ENCODE measurements at places on chromosomes 2 and 18.

GRCh38 chr2:91477731-91478672 lies 2786.5 kb downstream of the RPIA start:
- DNase-seq = no peak

GRCh38 chr2:217994776-217995274 lies 8.0 kb downstream of the TNS1 start:
- peak; percentile 81 for DNase-seq

DNA sequence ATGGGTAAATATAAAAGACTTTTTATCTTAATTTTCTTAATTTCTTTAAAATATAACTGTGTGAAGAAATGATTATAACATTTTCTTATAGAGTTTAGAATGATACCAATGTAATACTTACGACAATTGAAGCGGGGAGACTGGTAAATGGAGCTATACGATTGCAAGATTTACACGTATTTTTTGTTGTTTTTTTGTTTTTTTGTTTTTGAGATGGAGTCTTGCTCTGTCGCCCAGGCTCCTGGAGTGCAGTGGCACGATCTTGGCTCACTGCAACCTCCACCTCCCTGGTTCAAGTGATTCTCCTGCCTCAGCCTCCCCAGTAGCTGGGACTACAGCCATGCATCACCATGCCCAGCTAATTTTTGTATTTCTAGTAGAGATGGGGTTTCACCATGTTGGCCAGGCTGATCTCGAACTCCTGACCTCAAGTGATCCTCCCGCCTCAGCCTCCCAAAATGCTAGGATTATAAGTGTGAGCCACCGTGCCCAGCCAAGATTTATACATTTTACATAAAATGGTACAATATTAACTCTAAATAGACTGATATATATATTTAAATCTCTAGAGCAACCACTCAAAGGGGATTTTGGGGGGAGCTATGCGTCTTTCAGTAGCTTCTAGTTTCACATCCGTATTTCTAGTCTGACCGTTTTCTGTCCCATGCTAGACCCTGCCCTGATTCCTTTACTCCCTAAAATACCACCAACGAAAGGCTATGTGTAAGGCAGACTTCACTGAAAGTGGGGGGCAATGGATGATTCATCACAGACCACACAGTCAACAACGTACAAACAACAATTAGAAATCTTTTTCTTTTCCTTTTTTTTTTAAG lies 28.2 kb upstream of the ATG16L1 start:
- DNase-seq = no peak

DNA sequence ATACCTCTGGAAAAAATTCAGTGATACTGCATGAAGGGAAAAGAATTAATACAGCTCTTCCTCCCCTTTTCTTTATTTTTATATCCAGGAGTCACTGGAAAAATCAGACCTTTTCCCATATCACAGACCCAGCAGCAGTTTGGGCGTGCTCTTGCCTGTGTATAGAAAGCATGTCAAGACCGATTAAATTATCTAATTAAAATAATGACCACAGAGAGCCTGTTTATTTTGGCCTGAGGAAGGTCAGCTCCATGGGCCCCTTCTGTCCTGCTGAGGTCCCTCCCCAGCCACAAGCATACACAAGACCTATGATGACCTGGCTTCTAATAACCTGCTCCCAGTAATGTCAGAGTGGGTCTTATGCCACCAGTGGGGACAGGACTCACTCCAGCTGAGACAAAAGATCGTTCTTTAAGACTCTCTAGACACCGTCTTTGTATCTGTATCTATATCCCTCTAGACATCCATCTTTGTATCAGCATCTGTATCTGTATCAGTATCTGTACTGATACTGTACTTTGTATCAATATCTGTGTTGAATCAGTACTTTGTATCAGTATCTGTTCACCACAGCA lies 147.8 kb downstream of the VAPA start:
- DNase-seq = no peak

GRCh38 chr2:23042216-23042906 lies 342.6 kb upstream of the KLHL29 start:
- DNase-seq = no peak

GRCh38 chr2:96769814-96770213 lies 9.1 kb downstream of the CNNM4 start:
- no peak for DNase-seq

GRCh38 chr2:146677280-146677679 lies 1167.5 kb upstream of the ACVR2A start:
- DNase-seq = peak; percentile 18

All from bronchial epithelial cell (primary cell).